ENCODE measurements at places on chromosomes 2 and 18. TPM values are rescaled to one million over a fixed set of nuclear protein-coding genes. Genes with fewer than 3 reads are reported as not detected.

INHBB gene
- not detected for total RNA-seq

MRO gene
- total RNA-seq: not detected

PSMA8 gene
- total RNA-seq: 0.27 TPM

ARHGAP25 gene
- 41.8 TPM for total RNA-seq

OSR1 gene
- total RNA-seq: not detected

CNGA3 gene
- not detected for total RNA-seq

CHST9 gene
- total RNA-seq: not detected

DOK1 gene
- 6.0 TPM for total RNA-seq

DYNAP gene
- not detected for total RNA-seq

LTBP1 gene
- not detected for total RNA-seq

EMX1 gene
- total RNA-seq: not detected

NT5DC4 gene
- not detected for total RNA-seq

ERFE gene
- not detected for total RNA-seq

Measured in CD4-positive, alpha-beta T cell (primary cell).